ENCODE measurements at places on chromosomes 2 and 18.

DNA sequence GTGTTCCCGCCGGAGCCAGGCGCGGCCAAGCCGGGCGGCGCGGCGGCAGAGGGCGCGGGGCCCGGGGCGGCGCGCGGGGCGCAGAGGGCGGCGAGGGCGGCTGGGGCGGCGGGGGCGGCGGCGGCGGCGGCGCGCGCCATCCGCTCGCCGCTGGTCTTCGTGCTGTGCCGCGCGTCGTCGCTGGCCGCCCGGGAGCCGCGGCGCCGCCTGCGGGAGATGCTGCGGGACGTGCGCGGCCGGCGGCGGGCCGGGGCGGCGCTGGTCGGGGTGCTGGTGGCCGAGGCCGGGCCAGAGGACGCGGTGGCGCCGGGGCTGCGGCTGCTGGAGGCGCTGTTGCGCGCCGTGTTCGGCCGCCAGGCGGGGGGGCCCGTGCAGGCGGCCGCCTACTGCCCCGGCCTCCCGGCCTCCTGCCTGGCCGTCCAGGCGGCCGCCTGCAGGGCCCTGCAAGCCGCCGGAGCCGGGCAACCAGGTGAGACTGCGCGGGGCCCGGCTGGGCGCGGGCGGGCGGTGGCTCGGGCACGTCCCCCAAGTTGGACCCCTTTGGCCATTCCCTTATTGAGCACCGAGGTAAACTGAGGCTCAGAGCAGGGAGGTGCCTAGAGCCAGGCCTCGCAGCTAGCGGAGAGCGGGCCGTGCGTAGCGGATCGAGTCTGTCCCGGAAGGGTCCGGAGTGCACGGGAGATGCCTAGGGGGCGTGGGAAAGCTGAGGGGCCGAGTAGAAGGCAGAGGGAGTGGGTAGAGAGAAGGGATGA, 584 bp downstream of the C2orf72 start:
- DNase-seq: no peak

- no peak for DNase-seq
These were observed 79.6 kb upstream of the GCFC2 start for GRCh38 chr2:75790121-75790813.

DNA sequence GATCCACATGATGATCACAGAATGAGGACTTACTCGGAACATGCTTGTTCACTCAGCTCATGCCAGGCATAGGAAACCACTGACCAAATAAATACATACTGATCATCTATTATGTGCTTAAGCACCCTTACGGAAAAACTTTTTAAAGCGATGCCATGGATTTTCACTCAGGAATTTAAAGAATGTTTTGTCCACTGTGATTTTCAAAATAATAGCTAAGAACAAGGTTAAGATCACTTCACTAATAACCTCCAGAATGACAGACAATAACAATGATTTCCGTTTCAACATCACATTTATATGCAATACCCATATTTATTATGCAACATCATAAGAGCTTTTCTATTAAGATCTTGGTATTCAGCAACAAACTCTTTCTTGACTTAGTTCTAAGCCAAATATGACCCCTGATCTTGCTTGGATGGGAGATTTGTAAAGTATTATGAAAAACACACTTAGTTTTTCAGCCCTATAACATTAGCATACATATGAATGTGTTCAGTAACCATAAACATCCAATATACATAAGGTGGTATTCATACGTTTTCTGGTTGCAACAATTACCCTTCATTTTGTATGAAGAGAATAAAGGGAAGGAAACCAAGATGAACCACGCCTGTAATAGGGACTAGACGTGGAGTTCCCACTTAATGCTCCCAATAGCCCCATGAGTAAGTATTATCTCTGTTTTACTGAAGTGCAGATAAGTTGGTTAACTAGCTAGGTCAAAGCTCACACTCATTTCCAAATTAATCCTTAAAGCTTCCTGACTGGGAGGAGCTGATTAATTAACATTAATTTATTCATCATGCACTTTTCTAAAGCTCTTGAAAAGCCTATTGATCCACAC, 1.9 kb downstream of the CD302 start:
- DNase-seq: no peak

GRCh38 chr2:17460371-17461086, 57.7 kb downstream of the RAD51AP2 start:
- DNase-seq: peak; percentile 16

GRCh38 chr2:70932631-70933230, 3.0 kb upstream of the ATP6V1B1 start:
- no peak for DNase-seq

GRCh38 chr2:40287773-40288172, 164.1 kb downstream of the SLC8A1 start:
- DNase-seq: no peak

GRCh38 chr2:21047141-21048009, 3.5 kb upstream of the APOB start:
- DNase-seq: no peak

DNA sequence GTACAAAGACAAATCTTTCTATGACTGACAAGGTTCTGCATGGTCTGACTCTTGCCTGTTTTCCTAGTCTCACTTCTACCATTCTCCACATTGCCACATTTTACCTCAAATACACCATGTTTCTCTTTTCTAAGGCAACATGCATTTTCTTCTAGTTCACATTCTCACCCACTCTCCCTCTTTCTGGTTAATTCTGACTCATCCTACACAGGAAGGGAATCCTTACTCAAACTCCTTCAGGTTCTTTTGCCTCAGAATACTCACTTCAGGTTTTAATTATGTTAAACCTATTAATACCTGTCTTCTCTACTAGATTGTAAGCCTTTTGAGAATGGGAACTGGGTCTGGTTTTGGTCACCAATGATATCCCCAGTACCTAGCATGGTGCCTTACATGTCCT, 47.2 kb downstream of the MAP2 start:
- DNase-seq: peak; percentile 22

- DNase-seq: no peak
These were observed 157.4 kb upstream of the KCTD1 start for GRCh38 chr18:26705757-26706156.

DNA sequence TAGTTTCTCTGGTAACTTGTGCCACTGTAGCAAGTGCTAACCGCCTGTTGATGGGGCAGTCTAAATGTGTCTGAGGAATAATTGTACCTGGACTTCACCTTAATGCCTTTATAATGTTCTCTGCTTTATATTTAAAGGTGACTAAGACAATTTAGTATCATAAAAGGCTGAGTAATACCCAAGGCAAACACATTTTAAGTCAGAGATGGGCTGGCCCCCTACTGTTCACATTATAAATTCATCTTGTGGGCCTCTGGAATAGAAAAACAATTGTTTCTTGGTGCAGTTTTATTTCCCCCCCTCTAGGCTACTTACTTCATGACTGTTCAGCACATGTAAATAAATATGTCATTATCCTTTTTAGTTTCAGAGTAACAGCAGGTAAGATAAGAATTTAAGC, 559.3 kb upstream of the PIK3C3 start:
- no peak for DNase-seq

- no peak for DNase-seq
These were observed 823.6 kb downstream of the GALR1 start for GRCh38 chr18:78073275-78073674.

GRCh38 chr18:24678626-24679025, 218.2 kb downstream of the HRH4 start:
- no peak for DNase-seq

DNA sequence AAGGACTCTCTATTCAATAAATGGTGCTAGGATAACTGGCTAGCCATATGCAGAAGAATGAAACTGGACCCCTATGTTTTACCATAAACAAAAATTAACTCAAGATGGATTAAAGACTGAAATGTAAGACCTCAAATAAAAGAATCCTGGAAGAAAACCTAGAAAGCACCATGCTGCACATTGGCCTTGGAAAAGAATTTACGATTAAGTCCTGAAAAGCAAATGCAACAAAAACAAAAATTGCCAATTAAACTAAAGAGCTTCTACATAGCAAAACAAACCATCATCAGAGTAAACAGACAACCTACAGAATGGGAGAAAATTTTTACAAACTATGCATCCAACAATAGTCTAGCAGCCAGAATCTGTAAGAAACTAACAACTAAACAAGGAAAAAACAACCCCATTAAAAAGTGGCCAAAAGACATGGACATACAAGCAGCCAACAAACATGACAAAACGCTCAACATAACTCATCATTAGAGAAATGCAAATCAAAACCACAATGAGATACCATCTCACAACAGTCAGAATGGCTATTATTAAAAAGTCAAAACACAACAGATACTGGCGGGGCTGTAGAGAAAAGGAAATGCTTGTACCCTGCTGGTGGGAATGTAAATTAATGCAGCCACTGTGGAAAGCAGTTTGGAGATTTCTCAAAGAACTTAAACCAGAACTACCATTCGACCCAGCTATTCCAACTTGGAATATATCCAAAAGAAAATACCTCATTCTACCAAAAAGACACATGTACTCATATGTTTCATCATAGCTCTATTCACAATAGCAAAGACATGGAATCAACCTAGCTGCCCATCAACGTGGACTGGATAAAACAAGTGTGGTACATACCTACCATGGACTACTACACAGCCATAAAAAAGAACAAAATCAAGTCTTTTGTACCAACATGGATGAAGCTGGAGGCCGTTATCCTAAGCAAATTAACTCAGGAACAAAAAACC, 30.6 kb downstream of the SEPTIN10 start:
- no peak for DNase-seq

GRCh38 chr2:239109041-239109927, 261.4 kb downstream of the TWIST2 start:
- peak; percentile 41 for DNase-seq

DNA sequence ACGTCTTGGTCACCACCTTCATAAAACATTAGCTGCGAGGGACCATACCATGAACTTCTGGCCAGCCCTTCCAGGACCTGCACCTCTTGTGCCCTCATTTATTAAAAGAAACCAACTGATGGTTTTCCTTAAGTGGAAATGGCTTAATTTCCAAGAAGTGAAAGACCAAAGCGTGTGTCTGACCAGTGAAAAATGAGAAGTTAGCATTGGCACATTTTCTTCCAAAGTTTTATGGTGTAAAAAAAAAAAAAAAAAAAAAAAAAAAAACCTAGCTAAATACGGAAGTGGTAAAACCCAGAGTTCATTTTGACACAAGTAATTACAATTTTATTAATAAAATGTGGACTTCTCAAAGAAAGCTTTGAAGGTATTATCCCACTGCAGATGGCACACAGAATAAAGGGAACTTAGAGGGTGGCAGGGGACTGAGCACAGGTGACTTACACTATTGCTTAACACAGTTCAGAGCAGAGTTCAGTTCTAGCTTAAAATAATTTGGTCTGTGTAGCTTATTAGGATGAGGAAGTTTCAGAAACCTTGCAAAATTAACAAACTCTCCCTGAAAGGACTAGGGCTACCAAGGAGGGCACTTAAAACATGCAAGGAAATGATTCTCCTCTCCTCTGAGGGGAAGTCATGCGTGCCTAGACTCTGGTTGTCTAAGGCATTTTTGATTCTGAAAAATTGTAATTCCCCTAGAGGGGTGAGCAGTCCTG, 42.2 kb upstream of the EPG5 start:
- DNase-seq: no peak

DNA sequence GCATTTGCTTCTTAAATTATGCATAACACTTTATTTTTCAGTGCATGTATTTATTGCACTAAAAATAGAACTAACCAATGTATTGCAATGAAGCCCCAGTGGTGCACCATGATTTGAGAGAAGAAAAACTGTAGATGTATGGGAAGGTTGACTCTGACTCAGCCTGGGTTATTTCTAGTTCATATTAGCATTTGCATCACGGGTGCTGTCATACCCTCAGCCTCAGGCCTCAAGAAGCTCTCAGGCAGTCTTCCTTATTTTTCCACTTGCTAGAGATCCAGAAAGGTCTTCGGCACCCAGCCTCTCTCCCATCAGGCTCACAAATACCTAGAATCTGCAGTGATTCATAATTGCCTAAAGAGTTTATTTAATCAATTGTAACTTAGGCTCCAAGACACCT, 148.0 kb downstream of the DNER start:
- DNase-seq: no peak

DNA sequence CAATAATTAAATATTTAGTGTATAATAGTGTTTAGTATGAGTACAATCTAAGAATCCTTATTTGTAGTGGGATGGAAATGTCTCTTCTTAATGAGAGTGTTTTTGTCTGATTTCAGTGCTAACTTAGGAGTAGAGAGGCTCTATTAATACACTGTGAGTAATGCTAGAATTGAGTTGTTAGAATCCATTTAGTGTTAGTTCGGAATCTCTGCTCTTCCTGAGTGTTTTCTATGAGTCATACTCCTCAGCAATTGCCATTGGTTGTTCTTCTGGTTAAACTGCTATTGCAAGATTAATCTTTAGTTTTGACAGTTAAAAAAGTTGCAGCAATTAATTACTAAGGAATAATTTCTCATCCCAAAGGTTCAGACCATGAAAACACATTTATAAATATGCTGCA, 828.6 kb upstream of the POU3F3 start:
- peak; percentile 29 for DNase-seq

DNA sequence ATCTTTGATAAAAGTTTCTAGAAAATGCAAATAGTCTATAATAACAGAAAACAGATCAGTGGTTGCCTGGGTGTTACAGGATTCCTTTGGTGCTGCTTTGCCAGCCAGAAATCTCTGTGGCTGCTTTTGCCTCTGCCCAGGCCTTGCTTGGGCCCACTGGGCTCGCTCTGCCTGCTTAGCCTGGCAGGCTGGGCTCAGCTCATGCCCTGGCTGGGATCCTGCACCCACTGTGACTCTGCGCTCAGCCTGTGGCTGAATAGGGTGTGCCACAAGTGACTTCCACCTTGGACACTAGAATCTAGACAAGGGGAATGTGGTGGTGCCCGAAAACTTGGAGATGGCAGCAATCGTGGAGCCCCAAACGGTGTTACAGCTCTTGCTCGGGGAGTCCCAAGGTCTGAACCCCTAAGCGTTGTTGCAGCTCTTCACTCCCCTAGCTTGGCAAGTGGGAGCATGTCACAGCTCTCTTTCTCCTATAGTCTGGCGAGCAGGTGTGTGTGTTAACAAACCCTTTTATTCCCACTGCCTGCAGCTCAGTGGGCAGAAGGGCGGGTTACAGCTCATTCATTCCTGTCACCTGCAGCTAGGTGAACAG, 50.9 kb downstream of the FBXO48 start:
- DNase-seq: no peak

- no peak for DNase-seq
These were observed 155.5 kb downstream of the MYT1L start for GRCh38 chr2:2175381-2176090.

- no peak for DNase-seq
These were observed 96.8 kb downstream of the FBXO15 start for GRCh38 chr18:74050807-74051206.

GRCh38 chr2:130883496-130883895, 46.8 kb downstream of the ARHGEF4 start:
- DNase-seq: no peak

DNA sequence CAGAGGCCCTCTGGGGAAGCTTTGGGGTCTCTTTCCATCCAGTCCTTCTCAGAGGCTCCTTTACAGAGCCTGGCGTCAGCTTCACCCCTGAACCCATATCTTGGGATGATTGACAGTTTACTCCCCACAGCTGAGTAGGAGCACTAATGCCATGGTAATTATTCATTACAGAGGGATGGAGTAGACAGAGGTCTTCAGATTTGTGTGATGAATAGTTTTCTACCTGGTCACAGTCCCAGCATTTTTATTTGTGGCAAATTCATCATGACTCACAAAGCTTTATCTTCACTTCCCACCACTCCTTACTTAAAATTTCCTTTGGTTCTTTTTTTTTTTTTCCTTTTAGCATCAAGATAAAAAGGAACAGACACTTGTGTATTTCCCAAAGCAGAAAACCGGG, 104.2 kb downstream of the CCDC85A start:
- DNase-seq: no peak

- DNase-seq: no peak
These were observed 46.2 kb downstream of the RBKS start for GRCh38 chr2:27843992-27844391.
